Naive thymus-derived CD8-positive, alpha-beta T cell (primary cell): ENCODE measurements at places on chromosomes 6 and 20.

- no peak overlapping the region for H3K27ac ChIP-seq
- no peaks in the 10 kb centered on the region for H3K27me3 ChIP-seq
- no peak for DNase-seq
- peaks cover 60% of the 10 kb centered on the region for H3K4me1 ChIP-seq
These were observed 1.3 kb upstream of the PNISR start for GRCh38 chr6:99426451-99426757.

- no peak overlapping the region for H3K4me3 ChIP-seq
- peak overlapping the region; percentile 26 for H3K27ac ChIP-seq
- peaks cover 2% of the 10 kb centered on the region for H3K4me1 ChIP-seq
- DNase-seq: no peak
- peaks cover 31% of the 10 kb centered on the region for H3K36me3 ChIP-seq
These were observed 66.0 kb downstream of the CDH26 start for GRCh38 chr20:60024245-60024644.

DNA sequence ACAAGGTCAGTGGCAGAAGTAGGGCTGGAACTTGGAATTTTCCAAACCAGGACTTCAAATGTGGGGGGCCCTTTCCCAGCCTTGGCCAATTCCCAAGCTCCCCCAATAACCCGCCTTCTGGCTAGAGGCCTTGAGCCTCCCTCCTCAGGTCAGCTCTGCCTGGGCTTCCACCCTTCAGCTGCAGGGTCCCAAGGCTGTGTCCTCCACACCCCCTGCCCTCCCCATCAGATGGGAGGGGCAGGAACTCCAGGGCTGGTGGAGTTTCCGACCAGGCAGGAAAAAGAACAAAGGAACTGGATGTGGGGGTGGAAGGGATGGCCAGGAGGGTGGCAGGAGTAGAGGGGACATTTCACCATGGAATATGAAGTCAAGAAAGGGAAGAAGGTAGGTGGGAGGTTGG is at the start of gene CCM2L:
Gene CCM2L, plus strand, starts transcription at position 338 of the 400 bp plus-strand sequence. Its CDS starts 17 bp downstream, at position 355.
- DNase-seq: no peak
- H3K4me3 ChIP-seq: no peak within 1 kb of the TSS
- H3K36me3 ChIP-seq: no peaks in the 10 kb centered on the region
- H3K27ac ChIP-seq: no peak within 1 kb of the TSS
- H3K4me1 ChIP-seq: peaks cover 3% of the 10 kb centered on the region

GRCh38 chr6:108200631-108201030 is 34.8 kb downstream of the NR2E1 start:
- DNase-seq: no peak
- no peaks in the 10 kb centered on the region for H3K27me3 ChIP-seq
- H3K27ac ChIP-seq: no peak overlapping the region
- no peaks in the 10 kb centered on the region for H3K4me1 ChIP-seq

- no peak for DNase-seq
- peaks cover 2% of the 10 kb centered on the region for H3K27me3 ChIP-seq
- H3K36me3 ChIP-seq: no peaks in the 10 kb centered on the region
These were observed 203.5 kb upstream of the JAG1 start for GRCh38 chr20:10877342-10877741.

DNA sequence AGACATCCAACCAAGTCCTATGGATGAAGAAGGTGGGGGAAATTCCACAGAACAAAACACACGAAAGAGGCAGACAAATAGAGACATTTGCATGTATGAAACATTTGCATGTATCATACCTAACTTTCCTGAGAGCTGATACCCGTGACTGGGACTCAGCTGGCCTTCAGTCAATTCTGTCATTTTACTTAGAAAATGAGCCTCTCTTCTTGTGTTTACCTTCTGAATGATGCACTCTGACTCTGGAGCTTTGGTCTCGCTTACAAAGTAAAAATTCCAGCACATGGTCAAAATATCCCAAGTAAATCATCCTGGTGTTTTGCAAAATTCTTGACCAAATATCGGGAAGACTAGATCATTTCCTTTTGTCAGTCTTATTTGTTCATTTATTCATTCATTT is 46.9 kb downstream of the MMUT start:
- H3K4me1 ChIP-seq: no peaks in the 10 kb centered on the region
- H3K27me3 ChIP-seq: peaks cover 6% of the 10 kb centered on the region
- no peak overlapping the region for H3K4me3 ChIP-seq
- DNase-seq: no peak

DNA sequence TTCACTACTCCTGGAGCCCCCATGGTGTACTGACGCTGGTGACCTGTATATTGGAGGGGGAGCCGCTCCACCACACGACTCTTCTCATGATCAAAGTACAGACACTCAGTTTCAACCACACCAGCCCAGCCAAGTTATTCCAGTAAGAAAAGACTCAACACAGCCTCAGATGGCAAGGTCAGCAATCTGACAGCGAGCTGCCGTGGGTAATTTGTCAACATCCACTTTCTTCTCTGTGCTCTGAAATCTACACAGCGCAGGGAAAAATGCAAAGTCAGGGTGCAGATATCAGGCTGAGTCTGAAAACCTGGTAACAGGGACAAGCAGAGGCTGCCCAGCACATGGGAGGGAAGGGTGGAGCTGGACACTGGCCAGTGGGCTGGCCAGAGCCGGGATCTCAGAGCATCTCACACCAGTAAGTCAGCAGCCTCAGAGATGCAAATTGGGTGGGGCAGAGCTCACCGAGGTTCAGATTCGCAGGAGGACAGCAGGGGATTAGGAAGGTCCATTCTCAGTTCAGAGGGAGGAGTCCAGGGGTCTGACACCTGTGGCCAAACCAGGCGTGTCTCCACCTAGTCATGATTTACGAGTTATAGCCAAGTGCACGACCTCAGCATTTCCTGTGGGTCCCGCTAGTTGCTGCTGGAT is 44.5 kb upstream of the RPS6KA2 start:
- H3K4me1 ChIP-seq: peaks cover 6% of the 10 kb centered on the region
- H3K36me3 ChIP-seq: no peaks in the 10 kb centered on the region
- peaks cover 31% of the 10 kb centered on the region for H3K27me3 ChIP-seq
- no peak overlapping the region for H3K4me3 ChIP-seq

- peaks cover 6% of the 10 kb centered on the region for H3K36me3 ChIP-seq
- no peak overlapping the region for H3K27ac ChIP-seq
- peaks cover 77% of the 10 kb centered on the region for H3K4me1 ChIP-seq
- no peak for DNase-seq
These were observed 137.9 kb upstream of the NEDD9 start for GRCh38 chr6:11370191-11371018.

- peak overlapping the region; percentile 75 for H3K27ac ChIP-seq
- H3K27me3 ChIP-seq: no peaks in the 10 kb centered on the region
- peaks cover 59% of the 10 kb centered on the region for H3K36me3 ChIP-seq
- DNase-seq: no peak
- peaks cover 54% of the 10 kb centered on the region for H3K4me1 ChIP-seq
- no peak overlapping the region for H3K4me3 ChIP-seq
These were observed 94.9 kb downstream of the L3MBTL3 start for GRCh38 chr6:130113201-130113710.

GRCh38 chr6:40331545-40331944 is 255.6 kb downstream of the LRFN2 start:
- H3K4me3 ChIP-seq: no peak overlapping the region
- H3K27me3 ChIP-seq: peaks cover 24% of the 10 kb centered on the region
- DNase-seq: no peak
- H3K36me3 ChIP-seq: no peaks in the 10 kb centered on the region

- no peaks in the 10 kb centered on the region for H3K4me1 ChIP-seq
- no peaks in the 10 kb centered on the region for H3K36me3 ChIP-seq
- no peak for DNase-seq
- no peaks in the 10 kb centered on the region for H3K27me3 ChIP-seq
These were observed 204.8 kb downstream of the TFAP2A start for GRCh38 chr6:10210052-10210451.

DNA sequence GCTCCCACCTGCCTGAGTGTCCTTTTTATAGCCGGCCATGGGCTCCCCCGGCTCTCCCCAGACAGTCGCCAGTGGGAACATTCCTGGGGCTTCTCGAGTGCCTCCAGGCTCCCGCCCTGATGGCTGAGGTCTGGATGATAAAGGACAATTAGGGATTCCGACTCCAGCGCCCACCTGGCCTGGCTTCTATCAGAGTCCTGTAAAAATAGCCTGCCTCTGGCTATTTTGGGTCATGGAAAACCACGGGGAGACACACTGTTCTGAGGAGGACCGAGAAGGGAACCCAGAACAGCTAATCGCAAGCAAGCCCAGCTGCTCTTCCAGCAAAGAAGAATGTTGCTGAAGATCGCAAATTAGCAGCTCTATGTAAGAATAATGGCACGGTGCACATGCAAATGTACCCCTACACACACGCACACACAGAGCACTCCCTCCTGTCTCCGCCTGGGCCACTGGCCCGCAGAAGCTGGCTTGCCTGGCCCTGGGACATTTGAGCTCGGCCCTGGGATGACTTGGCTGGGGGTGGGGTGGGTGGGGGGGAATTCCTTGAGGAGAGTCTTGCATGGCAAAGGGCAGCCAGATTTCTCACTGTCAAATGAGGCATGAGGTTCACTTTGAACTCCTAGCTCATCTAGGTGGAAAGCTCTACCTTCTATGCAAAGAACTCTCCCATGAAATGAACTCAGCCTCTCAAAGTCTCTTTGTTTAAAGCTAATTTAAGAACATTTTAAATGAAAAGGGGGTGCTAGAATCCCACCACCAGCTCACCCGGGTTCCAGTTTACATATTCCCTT is 55.3 kb downstream of the CTCFL start:
- no peaks in the 10 kb centered on the region for H3K36me3 ChIP-seq
- no peak overlapping the region for H3K4me3 ChIP-seq
- peaks cover 36% of the 10 kb centered on the region for H3K4me1 ChIP-seq
- no peak for DNase-seq
- H3K27ac ChIP-seq: peak overlapping the region; percentile 5
- H3K27me3 ChIP-seq: no peaks in the 10 kb centered on the region

DNA sequence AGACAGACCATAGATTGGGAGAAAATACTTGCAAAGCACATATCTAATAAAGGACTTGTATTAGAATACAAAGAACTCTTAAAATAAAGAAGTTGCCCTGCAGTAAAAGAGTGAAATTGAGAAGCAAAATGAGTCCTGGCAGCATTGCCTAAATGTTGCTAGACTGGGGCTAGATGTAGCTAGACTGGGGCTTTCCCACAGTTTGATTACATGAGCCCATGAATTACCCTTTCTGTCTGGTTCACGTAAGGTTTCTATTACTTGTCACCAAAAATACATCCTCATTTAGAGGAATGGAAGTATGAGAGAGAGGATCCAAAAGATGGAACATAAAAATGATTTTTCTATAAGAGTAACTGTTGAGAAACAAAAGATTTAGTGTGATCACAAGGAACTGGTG is 57.6 kb upstream of the CCDC28A start:
- H3K27ac ChIP-seq: no peak overlapping the region
- H3K36me3 ChIP-seq: no peaks in the 10 kb centered on the region
- H3K4me1 ChIP-seq: no peaks in the 10 kb centered on the region
- peaks cover 14% of the 10 kb centered on the region for H3K27me3 ChIP-seq

- H3K4me3 ChIP-seq: no peak overlapping the region
- peaks cover 3% of the 10 kb centered on the region for H3K36me3 ChIP-seq
- peaks cover 4% of the 10 kb centered on the region for H3K4me1 ChIP-seq
- no peak for DNase-seq
These were observed 21.1 kb downstream of the TCFL5 start for GRCh38 chr20:62840244-62841197.

DNA sequence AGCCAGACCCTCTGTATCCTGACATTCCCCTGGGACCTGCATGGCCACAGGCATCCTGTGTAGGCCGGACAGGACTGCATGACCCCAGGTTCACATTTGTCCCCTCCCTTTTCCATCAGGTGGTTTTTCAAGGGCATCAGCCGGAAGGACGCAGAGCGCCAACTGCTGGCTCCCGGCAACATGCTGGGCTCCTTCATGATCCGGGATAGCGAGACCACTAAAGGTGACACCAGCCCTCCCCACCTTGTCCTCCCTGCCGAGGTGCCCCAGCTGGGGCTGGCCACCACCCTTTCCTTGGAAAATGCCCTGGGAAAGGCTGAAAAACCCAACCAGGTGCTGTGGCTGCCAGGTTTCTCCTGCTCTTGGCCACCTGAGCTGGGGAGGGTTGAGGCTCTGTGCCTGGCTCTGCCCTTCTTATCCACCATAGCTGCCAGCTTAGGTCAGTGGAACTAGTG is 27.6 kb downstream of the HCK start:
- no peak for DNase-seq
- H3K4me1 ChIP-seq: no peaks in the 10 kb centered on the region
- H3K36me3 ChIP-seq: no peaks in the 10 kb centered on the region

GRCh38 chr6:113208726-113209125 is 648.4 kb upstream of the MARCKS start:
- DNase-seq: no peak
- H3K4me1 ChIP-seq: no peaks in the 10 kb centered on the region
- H3K27me3 ChIP-seq: no peaks in the 10 kb centered on the region
- no peaks in the 10 kb centered on the region for H3K36me3 ChIP-seq

DNA sequence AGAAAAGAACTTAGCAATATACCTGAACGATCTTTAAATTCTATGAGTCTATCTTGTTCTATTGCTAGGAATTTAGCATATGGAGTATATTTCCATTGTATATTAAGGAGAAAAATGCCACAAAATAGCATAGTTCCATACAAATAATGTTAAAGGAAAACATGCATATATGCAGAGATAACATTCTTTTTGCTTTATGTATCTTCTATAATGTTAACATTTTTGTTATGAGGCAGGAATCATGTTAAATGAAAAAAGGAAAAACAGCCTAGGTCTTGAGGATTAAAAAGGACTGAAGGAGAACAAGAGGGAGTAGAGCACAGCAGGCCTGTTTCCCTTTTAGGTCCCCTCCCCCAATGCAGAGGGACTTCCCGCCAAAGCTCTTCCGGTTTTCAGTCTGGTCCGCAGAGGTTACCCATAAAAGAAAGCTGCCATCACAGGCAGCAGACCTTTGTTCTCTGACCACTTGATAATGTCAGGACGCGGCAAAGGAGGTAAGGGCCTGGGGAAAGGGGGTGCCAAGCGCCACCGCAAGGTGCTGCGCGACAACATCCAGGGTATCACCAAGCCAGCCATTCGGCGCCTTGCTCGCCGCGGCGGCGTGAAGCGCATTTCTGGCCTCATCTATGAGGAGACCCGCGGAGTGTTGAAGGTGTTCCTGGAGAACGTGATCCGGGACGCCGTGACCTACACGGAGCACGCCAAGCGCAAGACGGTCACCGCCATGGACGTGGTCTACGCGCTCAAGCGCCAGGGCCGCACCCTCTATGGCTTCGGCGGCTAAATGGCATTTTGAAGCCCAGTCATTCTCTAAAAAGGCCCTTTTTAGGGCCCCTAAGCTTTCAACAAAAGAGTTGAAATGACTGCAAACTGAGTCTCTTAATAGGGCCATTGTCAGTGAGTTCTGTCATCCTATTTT is 108.4 kb upstream of the PRSS16 start:
- no peaks in the 10 kb centered on the region for H3K36me3 ChIP-seq
- peak overlapping the region; percentile 92 for H3K4me3 ChIP-seq
- H3K27ac ChIP-seq: peak overlapping the region; percentile 97

DNA sequence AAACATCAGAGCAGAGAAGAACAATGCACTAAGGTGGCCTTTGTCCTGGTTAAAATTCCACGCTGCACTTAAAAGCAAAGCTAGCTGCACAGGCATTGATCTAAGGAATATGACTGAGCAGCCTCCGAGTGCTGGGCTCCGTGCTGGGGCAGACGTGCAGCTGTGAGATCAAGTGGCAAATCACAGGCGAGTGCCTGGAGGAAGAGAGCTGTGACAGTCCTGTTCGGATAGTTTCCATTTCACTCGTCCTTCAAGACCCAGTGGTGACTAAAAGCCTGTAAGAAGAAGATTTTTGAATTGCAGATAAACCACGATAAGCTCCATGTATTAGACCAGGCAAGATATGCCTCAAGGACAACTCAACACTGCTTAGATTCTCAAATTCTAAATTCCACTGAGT is 247.9 kb downstream of the ANKRD60 start:
- no peak for DNase-seq
- no peaks in the 10 kb centered on the region for H3K4me1 ChIP-seq
- H3K27ac ChIP-seq: no peak overlapping the region
- no peaks in the 10 kb centered on the region for H3K36me3 ChIP-seq
- H3K27me3 ChIP-seq: peaks cover 3% of the 10 kb centered on the region
